ENCODE measurements at places on chromosomes 7 and 10.

GRCh38 chr7:38825721-38826440, 83.1 kb downstream of the VPS41 start:
- DNase-seq = no peak

DNA sequence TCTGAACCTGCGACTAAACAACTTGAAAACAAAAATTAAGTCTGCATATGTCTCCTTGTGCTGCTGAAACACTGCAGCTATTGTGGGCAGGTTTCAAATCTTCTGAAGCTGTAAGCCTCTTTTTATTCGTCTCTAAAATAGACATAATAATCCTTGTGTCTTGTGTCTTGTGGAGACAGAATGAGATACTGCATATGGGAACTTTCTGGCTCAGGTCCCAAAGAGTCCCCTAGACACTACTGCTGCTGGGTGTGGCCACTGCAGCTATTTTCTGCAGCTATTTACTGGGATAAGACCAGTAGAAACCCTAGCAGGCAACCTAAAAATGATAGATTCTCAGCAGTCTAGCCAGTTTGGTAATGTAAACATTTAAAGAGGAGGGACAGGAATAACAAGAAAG, 252.0 kb downstream of the ELMO1 start:
- DNase-seq = no peak

GRCh38 chr10:119658274-119658673, 7.1 kb downstream of the BAG3 start:
- DNase-seq = peak; percentile 94

DNA sequence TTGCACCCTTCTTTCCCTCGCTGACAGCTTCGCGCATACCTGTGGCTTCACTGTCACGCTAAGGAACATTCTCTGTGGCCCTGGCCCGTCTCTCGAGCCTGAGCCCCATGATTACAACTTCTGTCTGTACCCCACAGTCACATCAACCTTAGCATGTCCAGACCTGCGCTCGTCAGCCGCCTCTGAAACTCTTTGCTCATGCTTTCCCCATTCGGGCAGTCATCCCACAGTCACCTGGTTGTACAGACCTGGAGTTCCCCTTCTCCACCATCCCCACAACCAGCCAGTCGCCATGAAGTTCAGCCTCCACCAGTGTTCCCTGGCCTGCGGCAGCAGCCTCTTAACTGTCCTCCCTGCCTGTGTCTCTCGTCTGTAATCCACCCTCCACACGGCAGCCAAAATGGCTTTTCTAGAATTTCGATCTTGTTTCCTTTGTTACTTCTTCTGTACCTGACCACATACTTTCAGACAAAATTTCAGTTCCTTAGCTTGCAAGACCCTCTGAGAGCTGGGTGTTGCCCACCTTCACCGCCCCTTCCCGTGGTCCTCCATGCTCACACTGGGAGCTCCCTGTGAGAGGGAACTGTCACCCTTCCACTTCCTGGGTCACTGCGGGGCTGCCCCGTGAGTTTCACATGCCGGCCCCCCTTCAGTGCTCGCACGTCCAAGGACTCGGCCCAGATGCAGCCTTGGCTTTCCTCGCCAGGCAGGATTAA, 229.2 kb downstream of the CELF2 start:
- DNase-seq = no peak
